Stomach (tissue), 19 donors: ENCODE measurements at places on chromosomes 4 and X. TPM values are rescaled to one million over a fixed set of nuclear protein-coding genes. Genes with fewer than 3 reads are reported as not detected.

The ZNF81 gene
- polyA plus RNA-seq, result 0.46 TPM

The ADGRG2 gene
- 1.5 TPM for polyA plus RNA-seq

The GALNTL6 gene
- 0.18 TPM for polyA plus RNA-seq

The WDR1 gene
- polyA plus RNA-seq, result 145 TPM

GRCh38 chr4:15688051-15688450 is 6.4 kb downstream of the FAM200B start:
- DNase-seq, result no peak

GRCh38 chrX:13472975-13473374 is 96.4 kb upstream of the EGFL6 start:
- DNase-seq, result no peak
